ENCODE measurements at places on chromosomes 5 and 9. TPM values are rescaled to one million over a fixed set of nuclear protein-coding genes. Genes with fewer than 3 reads are reported as not detected.
A peak's percentile ranks its signal among the peaks of the same experiment; 100 is the strongest.

AMACR gene
- total RNA-seq: 11.5 TPM

SARDH gene
- total RNA-seq: 6.5 TPM

BHMT gene
- not detected for total RNA-seq

SLC34A3 gene
- total RNA-seq: not detected

LURAP1L gene
- not detected for total RNA-seq

- peaks cover 4% of the 10 kb centered on the region for H3K4me1 ChIP-seq
- H3K27ac ChIP-seq: no peak overlapping the region
- H3K36me3 ChIP-seq: peaks cover 4% of the 10 kb centered on the region
- no peaks in the 10 kb centered on the region for H3K27me3 ChIP-seq
Measured at GRCh38 chr5:56291079-56291643, 58.0 kb upstream of the ANKRD55 start.

GRCh38 chr5:65163698-65164097 lies 318.0 kb downstream of the ADAMTS6 start:
- no peak for DNase-seq
- no peaks in the 10 kb centered on the region for H3K36me3 ChIP-seq

GRCh38 chr5:102711525-102712385 lies 43.4 kb upstream of the PAM start:
- H3K27me3 ChIP-seq: peaks cover 11% of the 10 kb centered on the region
- no peak overlapping the region for H3K27ac ChIP-seq
- no peak overlapping the region for H3K4me3 ChIP-seq
- DNase-seq: no peak
- peaks cover 4% of the 10 kb centered on the region for H3K4me1 ChIP-seq

- peaks cover 2% of the 10 kb centered on the region for H3K36me3 ChIP-seq
- H3K27ac ChIP-seq: no peak overlapping the region
- no peak overlapping the region for H3K4me3 ChIP-seq
- H3K27me3 ChIP-seq: peaks cover 4% of the 10 kb centered on the region
Measured at GRCh38 chr5:79923431-79923830, 67.6 kb downstream of the MTX3 start.

DNA sequence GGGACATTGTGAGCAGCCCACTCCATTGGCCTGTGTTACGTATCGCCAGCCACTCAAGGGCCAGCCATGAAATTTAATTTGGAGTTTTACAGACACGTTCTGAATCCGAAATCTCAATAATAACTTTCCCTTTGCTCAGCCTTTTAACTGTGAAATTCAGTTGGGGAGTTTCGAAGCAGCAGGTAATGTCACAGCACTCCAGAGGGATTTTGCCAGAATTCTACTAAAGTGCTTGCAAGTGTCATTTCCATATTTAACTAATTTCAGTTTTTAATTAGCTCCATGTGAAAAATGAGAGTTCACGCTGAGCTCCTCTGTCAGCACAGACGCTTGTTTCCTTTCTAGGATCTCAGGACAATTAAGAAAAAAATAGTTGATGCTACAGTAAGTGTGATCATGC lies 267.1 kb upstream of the WWC1 start:
- H3K27ac ChIP-seq: no peak overlapping the region
- H3K4me1 ChIP-seq: no peaks in the 10 kb centered on the region
- H3K4me3 ChIP-seq: no peak overlapping the region
- no peaks in the 10 kb centered on the region for H3K36me3 ChIP-seq

GRCh38 chr5:35438786-35439185 lies 178.9 kb upstream of the SPEF2 start:
- no peak overlapping the region for H3K27ac ChIP-seq
- no peaks in the 10 kb centered on the region for H3K36me3 ChIP-seq
- peaks cover 32% of the 10 kb centered on the region for H3K27me3 ChIP-seq

DNA sequence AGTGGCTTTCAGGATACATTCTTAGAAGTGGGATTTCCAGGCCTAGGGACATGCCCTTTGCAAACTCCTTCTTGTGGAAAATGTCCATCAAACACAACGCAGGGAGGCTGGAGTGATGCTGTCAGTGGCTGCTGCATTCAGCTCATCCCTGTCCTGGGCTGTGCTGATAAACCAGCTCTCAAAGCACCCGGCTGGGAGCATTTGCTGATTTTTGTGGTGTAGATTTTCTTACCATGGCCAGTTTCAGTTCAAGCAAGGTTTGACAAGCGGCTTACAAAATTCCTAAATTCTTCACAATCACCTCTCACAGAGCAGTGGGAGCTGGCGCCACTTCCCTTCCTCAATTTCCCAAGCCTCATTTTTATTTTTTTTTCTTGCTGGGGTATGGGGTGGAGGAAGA lies 28.2 kb downstream of the FAM163B start:
- peaks cover 50% of the 10 kb centered on the region for H3K27me3 ChIP-seq
- no peak for DNase-seq
- no peak overlapping the region for H3K4me3 ChIP-seq
- peaks cover 3% of the 10 kb centered on the region for H3K4me1 ChIP-seq

DNA sequence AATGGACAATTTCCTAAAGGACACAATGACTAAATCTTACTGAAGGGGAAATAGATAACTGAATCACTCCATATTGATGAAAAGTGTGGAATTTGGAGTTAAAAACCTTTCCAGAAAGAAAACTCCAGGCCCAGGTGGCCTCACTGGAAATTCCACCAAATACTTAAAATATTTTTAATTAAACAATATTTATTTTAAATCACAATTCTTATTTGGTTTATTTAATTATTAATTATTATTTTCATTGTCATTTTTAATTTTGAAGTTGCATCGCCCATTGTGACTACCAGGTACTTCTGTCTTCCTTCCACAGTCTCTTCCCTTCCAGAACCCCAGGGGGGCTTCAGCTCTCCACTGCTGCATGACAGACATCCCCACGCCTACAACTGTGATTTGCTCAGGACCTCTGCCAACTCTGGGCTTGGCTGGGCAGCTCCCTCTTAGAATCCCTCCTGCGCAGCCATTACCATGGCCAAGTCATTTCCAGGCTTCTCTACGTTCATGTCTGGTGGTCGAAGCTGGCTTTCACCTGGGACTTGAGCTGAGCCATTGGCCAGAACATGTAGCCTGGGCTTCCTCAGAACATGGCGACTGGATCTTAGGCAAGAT lies 16.4 kb upstream of the GADD45G start:
- no peak overlapping the region for H3K27ac ChIP-seq
- no peak overlapping the region for H3K4me3 ChIP-seq
- H3K27me3 ChIP-seq: peaks cover 31% of the 10 kb centered on the region
- H3K36me3 ChIP-seq: peaks cover 2% of the 10 kb centered on the region

- H3K4me1 ChIP-seq: no peaks in the 10 kb centered on the region
- H3K27me3 ChIP-seq: peaks cover 2% of the 10 kb centered on the region
- no peaks in the 10 kb centered on the region for H3K36me3 ChIP-seq
- H3K4me3 ChIP-seq: no peak overlapping the region
Measured at GRCh38 chr9:27203783-27204182, 93.2 kb downstream of the EQTN start.

- H3K36me3 ChIP-seq: no peaks in the 10 kb centered on the region
- DNase-seq: no peak
- H3K27me3 ChIP-seq: peaks cover 2% of the 10 kb centered on the region
- no peak overlapping the region for H3K27ac ChIP-seq
- H3K4me3 ChIP-seq: no peak overlapping the region
Measured at GRCh38 chr9:16131264-16131663, 578.4 kb downstream of the CCDC171 start.

DNA sequence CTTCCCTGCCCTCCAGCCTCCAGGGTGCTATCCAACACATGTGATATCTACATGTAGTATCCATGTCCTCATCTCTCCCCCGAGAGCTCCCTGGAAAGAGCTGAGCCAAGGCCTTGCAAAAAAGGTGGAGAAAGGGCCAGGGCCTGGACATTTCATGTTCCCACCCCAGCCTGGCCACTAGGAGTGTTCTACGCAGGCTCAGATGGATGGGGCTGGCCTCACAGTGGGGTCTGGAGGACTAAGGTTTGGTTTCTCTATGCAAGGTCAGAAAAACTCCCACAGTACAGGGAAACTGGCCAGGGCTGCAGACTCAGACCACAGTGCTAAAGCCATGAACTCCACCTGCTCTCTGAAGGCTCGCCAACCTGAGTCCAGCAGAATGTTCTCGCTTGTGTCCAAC lies 1.5 kb upstream of the CSF2 start:
- no peaks in the 10 kb centered on the region for H3K27me3 ChIP-seq
- H3K36me3 ChIP-seq: peaks cover 2% of the 10 kb centered on the region
- DNase-seq: no peak
- no peak overlapping the region for H3K4me3 ChIP-seq
- peaks cover 52% of the 10 kb centered on the region for H3K4me1 ChIP-seq
- no peak overlapping the region for H3K27ac ChIP-seq

DNA sequence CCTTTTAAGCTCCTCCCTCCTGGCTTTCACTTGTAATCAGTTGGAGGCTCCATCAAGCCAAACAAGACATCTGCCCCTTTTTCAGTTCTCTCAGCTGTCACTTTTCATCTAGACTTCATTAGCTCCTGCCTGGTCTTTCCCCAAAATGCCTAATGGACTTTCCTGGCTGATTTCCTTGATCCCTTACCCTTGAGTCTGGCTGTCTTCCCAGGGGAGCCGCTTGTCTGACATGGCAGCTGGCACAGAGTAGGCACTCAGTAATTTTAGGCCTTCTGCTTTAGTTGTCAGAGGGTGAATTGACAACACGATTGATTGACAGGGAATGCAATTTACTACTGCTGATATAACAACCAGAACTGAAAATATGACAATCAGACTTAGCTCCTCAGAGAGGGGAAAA lies 2.1 kb downstream of the C9orf153 start:
- peaks cover 12% of the 10 kb centered on the region for H3K36me3 ChIP-seq
- H3K4me3 ChIP-seq: no peak overlapping the region
- no peaks in the 10 kb centered on the region for H3K27me3 ChIP-seq
- H3K4me1 ChIP-seq: no peaks in the 10 kb centered on the region

GRCh38 chr9:89768650-89769071 lies 163.8 kb downstream of the GADD45G start:
- H3K27me3 ChIP-seq: no peaks in the 10 kb centered on the region
- no peak overlapping the region for H3K4me3 ChIP-seq
- H3K36me3 ChIP-seq: no peaks in the 10 kb centered on the region
- no peak for DNase-seq
- H3K27ac ChIP-seq: no peak overlapping the region

GRCh38 chr5:104708027-104708426 lies 1145.4 kb upstream of the NUDT12 start:
- no peak for DNase-seq
- H3K4me3 ChIP-seq: no peak overlapping the region
- no peaks in the 10 kb centered on the region for H3K27me3 ChIP-seq
- no peaks in the 10 kb centered on the region for H3K4me1 ChIP-seq
- H3K27ac ChIP-seq: no peak overlapping the region

DNA sequence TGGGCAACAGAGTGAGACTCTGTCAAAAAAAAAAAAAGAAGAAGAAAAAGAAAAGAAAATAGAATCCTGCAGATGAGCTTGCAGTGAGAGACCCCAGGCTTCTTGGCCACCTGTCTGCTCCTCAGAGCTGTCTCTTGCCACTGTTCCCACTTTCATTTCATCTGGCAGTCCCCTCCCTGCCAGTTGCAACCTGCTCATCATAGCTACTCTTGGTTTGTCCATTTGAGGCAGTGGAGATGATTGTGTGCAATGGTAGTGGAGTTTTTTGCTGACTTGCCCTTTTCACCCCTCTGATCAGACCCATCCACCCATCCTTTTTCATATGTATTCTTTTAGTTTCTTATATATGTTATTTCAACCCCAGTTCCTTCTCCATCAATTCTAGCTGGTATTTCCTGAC lies 28.7 kb downstream of the ANKRD33B start:
- peaks cover 44% of the 10 kb centered on the region for H3K4me1 ChIP-seq
- no peaks in the 10 kb centered on the region for H3K27me3 ChIP-seq
- H3K27ac ChIP-seq: no peak overlapping the region
- no peak for DNase-seq
- H3K36me3 ChIP-seq: peaks cover 5% of the 10 kb centered on the region

GRCh38 chr9:135613946-135614805 lies 25.2 kb downstream of the GLT6D1 start:
- no peaks in the 10 kb centered on the region for H3K4me1 ChIP-seq
- H3K27ac ChIP-seq: no peak overlapping the region

DNA sequence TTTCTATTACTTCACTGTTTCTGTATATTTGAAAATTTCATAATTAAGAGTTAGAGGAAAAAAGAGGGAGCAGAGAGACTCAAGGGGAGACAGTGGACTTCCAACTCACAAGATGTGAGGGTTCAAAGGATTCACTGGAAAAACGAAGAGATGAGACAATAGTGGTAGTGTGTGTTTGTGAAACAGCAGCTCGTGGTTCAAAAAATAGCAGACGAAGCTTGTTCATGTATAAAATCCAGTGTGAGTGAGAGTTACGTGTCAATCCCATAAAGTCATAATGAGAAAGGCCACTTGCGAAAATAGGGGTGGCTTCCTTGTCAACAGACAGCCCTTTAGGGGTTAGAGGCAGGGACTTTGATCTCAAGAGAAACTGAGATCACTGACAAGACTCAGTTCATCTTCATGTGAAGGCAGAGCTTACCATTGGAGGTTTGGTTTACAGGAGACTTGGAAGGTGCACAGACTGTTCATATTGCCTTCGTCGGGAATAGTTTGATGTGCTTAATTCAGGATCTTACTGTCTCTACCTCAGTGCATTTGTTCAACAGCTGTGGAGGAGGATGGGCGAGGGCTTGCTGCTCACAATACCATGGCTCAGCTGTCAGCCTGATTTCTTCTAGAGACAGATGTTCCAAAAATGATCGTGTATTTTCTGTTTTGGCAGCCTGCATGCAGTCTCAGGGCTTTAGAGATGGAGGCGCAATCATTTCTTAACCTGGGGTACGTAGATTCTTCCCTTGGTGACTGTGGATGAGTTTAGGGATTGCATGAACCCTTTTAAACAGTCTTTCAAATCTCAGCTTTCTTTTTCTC lies 105.7 kb upstream of the KLF9 start:
- peak overlapping the region; percentile 58 for H3K4me3 ChIP-seq
- peaks cover 7% of the 10 kb centered on the region for H3K36me3 ChIP-seq
- peak overlapping the region; percentile 88 for H3K27ac ChIP-seq
- peak; percentile 31 for DNase-seq
- H3K4me1 ChIP-seq: peaks cover 30% of the 10 kb centered on the region
- peaks cover 1% of the 10 kb centered on the region for H3K27me3 ChIP-seq

DNA sequence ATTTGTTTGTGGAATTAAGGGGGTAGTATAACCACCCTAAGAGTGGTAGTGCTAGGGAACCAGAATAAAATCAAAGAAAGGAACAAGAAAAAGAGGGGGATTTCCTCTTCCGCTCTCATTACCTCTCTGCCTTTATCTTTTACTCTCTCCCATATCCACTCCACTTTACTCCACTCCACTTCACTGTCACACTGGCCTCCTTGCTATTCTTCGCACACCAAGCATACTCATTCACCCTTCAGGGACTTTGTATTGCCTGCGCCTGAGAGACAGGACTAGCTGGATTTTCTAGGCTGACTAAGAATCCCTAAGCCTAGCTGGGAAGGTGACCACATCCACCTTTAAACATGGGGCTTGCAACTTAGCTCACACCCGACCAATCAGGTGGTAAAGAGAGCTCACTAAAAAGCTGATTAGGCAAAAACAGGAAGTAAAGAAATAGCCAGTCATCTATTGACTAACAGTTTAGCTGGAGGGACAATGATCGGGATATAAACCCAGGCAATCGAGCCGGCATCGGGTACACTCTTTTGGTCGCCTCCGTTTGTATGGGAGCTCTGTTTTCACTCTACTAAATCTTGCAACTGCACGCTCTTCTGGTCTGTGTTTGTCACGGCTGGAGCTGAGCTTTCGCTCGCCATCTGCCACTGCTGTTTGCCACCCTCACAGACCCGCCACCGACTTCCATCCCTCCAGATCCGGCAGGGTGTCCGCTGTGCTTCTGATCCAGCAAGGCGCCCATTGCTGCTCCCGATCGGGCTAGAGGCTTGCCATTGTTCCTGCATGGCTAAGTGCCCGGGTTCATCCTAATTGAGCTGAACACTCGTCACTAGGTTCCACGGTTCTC lies 121.8 kb downstream of the FAM170A start:
- no peak overlapping the region for H3K27ac ChIP-seq
- H3K4me1 ChIP-seq: no peaks in the 10 kb centered on the region
- no peaks in the 10 kb centered on the region for H3K36me3 ChIP-seq
